ENCODE measurements at places on chromosomes 3 and 15. TPM values are rescaled to one million over a fixed set of nuclear protein-coding genes. Genes with fewer than 3 reads are reported as not detected.

Gene FGF7
- 488 TPM for total RNA-seq

Gene NR2C2
- total RNA-seq, result 27.9 TPM

Gene STRIT1
- total RNA-seq, result not detected

Gene PLA2G4F
- not detected for total RNA-seq

Gene SLC38A3
- total RNA-seq, result not detected

Gene LMLN
- total RNA-seq, result 5.9 TPM

Gene REC114
- not detected for total RNA-seq

Gene ACTRT3
- total RNA-seq, result 6.1 TPM

Gene PIF1
- total RNA-seq, result 3.1 TPM

Gene MEIS2
- total RNA-seq, result 31.0 TPM

Gene IMP3
- 45.1 TPM for total RNA-seq

Gene PLSCR4
- 36.7 TPM for total RNA-seq

Gene GPR171
- not detected for total RNA-seq

Gene SLC30A4
- total RNA-seq, result 12.2 TPM

Gene DPPA4
- total RNA-seq, result 0.26 TPM

Gene GOLGA8Q
- total RNA-seq, result 0.33 TPM

Gene BHLHE40
- 16.7 TPM for total RNA-seq

Gene ARGFX
- not detected for total RNA-seq

Gene SLC22A13
- 0.33 TPM for total RNA-seq

Gene MAP4
- 152 TPM for total RNA-seq

Gene MUC4
- not detected for total RNA-seq

Gene ITPKA
- 3.9 TPM for total RNA-seq

Gene ACOX2
- total RNA-seq, result 20.5 TPM

Gene NGLY1
- 32.1 TPM for total RNA-seq

Gene CFAP44
- 1.5 TPM for total RNA-seq

Gene CYP8B1
- total RNA-seq, result not detected

Gene EIF5A2
- 14.7 TPM for total RNA-seq

Gene PIAS1
- total RNA-seq, result 17.0 TPM

Gene NEK4
- 21.3 TPM for total RNA-seq
